ENCODE measurements at places on chromosomes 2 and 18. TPM values are rescaled to one million over a fixed set of nuclear protein-coding genes. Genes with fewer than 3 reads are reported as not detected.

DNA sequence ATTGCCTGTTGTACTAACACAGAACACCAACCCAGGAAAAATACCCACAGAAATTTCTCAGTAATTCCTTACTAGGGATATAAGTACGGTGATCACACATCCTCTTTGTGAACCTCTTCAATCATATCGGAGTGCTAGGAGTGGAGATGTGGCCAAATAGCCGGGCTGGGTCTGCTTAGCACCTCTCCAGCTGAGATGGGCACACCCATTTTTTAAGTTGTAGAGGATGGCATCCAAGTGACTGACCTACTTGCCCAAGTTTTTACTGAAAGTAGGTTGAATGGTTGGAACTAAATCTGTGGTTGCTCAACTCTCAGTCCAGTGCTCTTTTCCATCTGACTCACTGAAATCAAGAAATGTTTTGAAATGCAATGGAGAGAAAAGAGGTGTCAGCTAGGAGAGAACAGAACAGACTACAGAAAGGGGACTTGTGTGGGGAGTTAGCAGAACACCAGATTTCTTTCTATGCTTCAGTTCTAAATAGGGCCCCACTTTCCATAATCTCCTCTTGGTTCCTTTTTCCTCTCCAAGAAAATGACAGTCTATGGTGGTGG, 68.7 kb upstream of the FSHR start:
- H3K27ac ChIP-seq = no peak overlapping the region
- no peak overlapping the region for H3K4me3 ChIP-seq
- H3K4me1 ChIP-seq = no peaks in the 10 kb centered on the region
- no peak for DNase-seq
- H3K36me3 ChIP-seq = no peaks in the 10 kb centered on the region

GRCh38 chr2:97982621-97983020, 13.1 kb downstream of the TMEM131 start:
- DNase-seq = no peak
- no peaks in the 10 kb centered on the region for H3K27me3 ChIP-seq
- H3K36me3 ChIP-seq = no peaks in the 10 kb centered on the region
- H3K27ac ChIP-seq = no peak overlapping the region

DNA sequence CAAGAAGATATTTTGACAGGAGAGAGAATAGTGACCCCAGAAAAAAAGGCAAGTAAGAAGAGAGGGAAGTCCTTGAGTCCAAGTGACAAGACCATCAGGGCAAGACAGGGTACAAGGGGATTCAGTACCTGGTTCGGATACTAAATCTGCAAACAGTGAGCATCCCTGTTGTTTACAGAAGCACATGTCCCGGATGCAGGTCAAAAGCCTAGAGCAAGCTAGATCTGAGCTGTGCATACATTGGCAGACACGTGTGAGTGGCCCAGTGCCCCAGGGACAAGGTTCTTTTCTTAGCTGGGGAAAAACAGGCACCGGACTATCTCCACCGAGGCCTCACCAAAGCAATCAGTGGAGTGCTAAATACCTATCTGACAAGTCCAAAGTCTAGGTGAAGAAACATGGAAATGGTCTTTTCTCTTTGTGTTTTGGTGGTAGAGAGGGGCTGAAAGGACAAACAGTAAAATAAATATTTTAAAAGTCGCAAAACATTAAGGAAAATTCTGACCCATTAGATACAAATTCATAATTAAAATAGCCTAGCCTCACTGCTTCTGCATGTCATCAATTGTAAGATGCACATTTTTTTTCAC, 165.2 kb downstream of the SUCLG1 start:
- H3K36me3 ChIP-seq = no peaks in the 10 kb centered on the region
- no peaks in the 10 kb centered on the region for H3K4me1 ChIP-seq
- H3K27me3 ChIP-seq = no peaks in the 10 kb centered on the region
- H3K27ac ChIP-seq = no peak overlapping the region
- no peak for DNase-seq

GRCh38 chr2:8676191-8676920, 5.5 kb upstream of the ID2 start:
- H3K27ac ChIP-seq = no peak overlapping the region
- DNase-seq = no peak
- no peak overlapping the region for H3K4me3 ChIP-seq
- H3K4me1 ChIP-seq = peaks cover 36% of the 10 kb centered on the region
- H3K27me3 ChIP-seq = peaks cover 5% of the 10 kb centered on the region

- no peaks in the 10 kb centered on the region for H3K4me1 ChIP-seq
- no peaks in the 10 kb centered on the region for H3K27me3 ChIP-seq
- no peaks in the 10 kb centered on the region for H3K36me3 ChIP-seq
- H3K4me3 ChIP-seq = no peak overlapping the region
- no peak for DNase-seq
These were observed 298.3 kb downstream of the ICOS start for GRCh38 chr2:204234879-204235278.

NRP2 gene
- polyA plus RNA-seq = not detected

GRCh38 chr2:182372661-182373060, 54.2 kb downstream of the PDE1A start:
- no peak overlapping the region for H3K4me3 ChIP-seq
- H3K27ac ChIP-seq = no peak overlapping the region
- no peaks in the 10 kb centered on the region for H3K4me1 ChIP-seq
- no peaks in the 10 kb centered on the region for H3K27me3 ChIP-seq
